ENCODE measurements at places on chromosomes 6 and 20.

- no peak for DNase-seq
These were observed 810.6 kb downstream of the EPHA7 start for GRCh38 chr6:92608751-92609150.

DNA sequence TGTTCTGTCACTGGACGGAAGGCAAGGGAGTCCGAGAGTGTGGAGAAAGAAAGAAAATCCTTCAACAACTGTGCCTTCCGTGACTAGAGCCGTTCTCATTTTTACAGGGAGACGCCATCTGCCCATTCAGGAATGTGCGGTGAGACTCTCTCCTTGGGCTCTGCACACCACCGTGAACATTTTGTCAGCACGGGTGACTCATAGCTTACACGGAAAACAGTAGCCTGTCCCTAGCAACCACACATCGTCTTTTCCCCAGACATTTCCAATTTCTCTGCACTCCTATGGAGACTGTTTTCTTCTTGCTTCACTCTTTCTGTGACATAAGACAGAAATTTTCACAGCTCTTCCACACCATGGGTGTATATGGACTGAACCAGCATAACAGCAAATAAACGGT is 55.1 kb downstream of the TBXT start:
- DNase-seq = no peak

- no peak for DNase-seq
These were observed 468.1 kb upstream of the MARCKS start for GRCh38 chr6:113388996-113389395.

GRCh38 chr6:71855406-71855805 is 30.9 kb upstream of the RIMS1 start:
- no peak for DNase-seq

DNA sequence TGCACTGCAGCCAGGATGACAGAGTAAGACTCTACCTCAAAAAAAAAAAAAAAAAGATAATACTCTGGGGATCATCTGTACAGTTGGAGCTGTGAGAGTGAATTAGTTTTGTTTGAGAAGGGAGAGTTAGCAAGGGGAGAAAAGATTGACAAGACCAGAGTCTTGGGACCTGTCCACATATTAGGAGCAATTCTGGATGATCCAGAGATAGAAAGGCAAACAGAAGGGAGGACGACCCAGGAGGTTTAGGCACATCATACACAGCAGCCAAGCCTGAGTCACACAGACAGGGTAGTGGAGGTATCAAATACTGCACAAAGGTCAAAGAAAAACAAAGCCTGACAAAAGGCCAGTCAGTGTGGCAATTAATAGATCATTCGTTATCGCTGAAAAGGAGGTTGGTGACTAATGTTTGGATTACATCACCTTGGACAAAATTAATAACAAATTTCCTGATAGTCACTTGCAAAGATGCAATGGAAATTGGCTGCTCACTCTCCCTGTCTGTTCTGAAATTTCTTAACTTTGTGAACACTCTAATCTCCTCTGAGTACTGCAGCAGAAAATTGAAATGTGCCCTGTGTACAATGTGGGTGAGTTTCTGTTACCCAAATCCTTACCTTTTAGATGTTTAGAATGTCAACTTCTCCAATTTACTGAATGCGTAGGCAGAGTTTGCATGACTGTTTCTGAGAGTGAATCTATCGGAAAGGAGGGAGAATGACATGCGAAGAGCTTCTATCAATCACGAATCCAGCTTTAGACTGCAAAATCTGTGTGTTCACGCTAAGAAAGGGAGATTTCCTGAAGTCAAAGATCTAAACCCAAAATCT is 105.4 kb downstream of the TSHZ2 start:
- DNase-seq = no peak

DNA sequence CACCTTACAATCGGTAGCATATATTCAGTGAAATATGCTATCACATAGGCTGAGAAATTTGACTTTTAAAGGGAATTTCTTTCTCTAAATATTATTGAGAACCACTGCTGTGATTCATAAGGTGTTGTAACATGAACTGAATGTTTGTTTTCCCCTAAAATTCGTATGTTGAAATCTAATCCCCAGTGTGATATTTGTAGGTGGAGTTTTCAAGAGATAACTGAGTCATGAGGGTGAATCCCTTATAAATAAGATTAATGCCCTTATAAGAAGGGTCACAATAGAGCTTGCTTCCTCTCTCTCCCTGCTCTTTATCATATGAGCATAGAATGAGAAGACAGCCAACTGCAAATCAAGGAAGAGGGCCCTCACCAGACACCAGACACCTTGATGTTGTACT is 64.8 kb downstream of the LMBRD1 start:
- DNase-seq = no peak

GRCh38 chr6:3529232-3529631 is 72.4 kb upstream of the SLC22A23 start:
- DNase-seq = no peak

GRCh38 chr6:170445487-170445886 is 107.6 kb downstream of the PSMB1 start:
- no peak for DNase-seq

GRCh38 chr6:127058027-127058426 is 60.4 kb upstream of the RSPO3 start:
- no peak for DNase-seq

DNA sequence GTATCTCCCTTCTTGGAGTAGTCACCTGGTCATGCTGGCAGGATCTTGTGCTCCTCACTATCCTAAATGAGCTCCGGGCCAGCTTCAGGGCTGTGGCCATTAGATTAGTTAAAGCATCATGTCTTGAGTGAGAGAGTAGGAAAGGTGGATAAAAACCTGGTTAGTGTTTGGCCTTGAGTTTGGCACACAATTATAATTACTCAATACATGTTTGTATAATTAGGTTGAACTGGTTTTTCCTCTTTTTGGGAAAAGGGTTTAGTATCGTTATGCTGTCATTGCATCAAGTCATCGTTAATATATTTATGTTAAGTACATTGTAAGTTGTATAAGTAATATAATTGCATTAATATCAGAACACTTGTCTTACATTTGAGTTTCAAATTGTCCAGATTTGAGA is 126.3 kb downstream of the CDKAL1 start:
- no peak for DNase-seq

DNA sequence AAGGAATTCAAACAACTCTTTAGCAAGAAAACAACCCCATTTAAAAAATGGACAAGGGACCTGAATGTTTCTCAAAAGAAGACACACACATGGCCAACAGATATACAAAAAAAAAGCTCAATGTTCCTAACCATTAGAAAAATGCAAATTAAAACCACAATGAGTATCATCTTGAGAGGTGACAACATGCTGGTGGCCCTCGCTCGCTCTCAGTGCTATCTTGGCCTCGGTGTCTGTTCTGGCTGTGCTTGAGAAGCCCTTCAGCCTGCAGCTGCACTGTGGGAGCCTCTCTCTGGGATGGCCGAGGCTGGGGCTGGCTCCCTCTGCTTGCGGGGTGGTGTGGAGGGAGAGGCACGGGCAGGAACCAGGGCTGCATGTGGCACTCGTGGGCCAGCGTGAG is 13.4 kb downstream of the SPINT4 start:
- no peak for DNase-seq

GRCh38 chr20:3751675-3752385 is 15.7 kb downstream of the ADISSP start:
- DNase-seq = no peak

DNA sequence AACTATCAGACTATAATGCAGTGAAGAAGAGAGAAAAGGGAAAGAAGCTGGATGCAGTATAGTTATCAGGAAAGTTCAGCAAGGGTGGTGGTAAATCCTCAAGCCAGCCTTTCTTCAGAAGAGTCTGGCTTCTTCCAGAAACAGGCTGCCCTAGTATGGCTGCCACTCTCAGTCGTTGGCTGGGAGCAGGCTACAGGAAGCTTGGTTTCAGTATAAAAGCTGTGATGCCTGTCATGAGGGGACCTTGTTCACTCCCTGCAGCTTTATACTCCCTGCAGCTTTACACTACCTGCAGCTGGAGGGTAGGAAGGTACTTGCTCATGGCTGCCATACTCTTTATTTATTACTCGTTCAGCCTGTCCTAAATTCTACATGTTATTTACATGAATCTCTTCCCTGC is 63.3 kb upstream of the ARHGAP18 start:
- DNase-seq = no peak

- DNase-seq = no peak
These were observed 60.5 kb upstream of the SRSF6 start for GRCh38 chr20:43397147-43397546.

DNA sequence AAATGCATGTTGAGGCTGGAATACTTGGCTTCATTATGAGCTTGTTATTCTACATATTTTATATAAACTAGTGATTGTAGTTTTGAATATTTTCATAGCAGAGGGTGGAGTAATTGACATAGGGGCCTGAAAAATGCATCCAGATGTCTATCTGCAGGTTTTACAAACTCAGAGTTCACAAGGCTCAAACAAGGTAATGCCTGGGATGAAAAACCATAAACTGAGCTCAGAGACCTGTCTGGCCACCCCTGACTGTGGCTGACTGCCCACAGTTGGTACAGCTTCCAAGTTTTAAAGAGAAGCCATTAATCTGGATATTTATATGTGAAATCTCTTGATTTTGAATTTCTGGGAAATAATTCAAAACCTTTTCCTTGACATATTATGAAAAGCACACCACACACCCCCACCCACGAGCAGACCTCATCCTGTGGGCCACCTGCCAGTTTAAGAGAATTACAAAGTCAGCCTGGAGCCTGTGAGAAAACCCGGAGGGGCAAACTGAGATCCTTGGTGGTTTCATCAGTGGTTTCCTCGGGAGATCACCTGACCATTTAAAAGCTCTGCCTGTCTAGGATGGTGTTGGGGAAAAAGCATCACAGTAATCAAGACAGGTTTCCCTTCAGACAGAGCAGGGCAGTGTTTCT is 230.1 kb downstream of the SAMD5 start:
- no peak for DNase-seq

GRCh38 chr6:31076611-31077010 is 35.8 kb downstream of the C6orf15 start:
- DNase-seq = no peak

GRCh38 chr6:53313784-53314400 is 34.9 kb downstream of the ELOVL5 start:
- DNase-seq = no peak

- no peak for DNase-seq
These were observed 613.1 kb downstream of the PKHD1 start for GRCh38 chr6:51474022-51474975.

DNA sequence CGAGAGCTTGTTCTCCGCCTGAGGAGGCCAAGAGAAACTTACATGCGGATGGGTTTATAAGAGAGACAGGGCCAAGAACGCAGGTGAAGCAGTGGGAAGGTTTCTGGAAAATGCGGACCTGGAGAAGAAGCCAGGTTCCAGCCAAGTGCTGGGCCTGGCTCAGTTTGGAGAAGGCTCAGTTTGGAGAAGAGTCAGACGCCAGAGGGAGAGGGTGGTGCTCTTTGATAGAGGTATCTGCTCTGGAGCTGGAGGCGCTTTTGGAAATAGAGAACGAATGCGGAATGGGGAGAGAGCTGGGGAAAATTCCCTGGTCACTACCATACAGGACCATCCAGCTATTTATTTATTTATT is 753 bp downstream of the RSPH9 start:
- no peak for DNase-seq

- DNase-seq = no peak
These were observed 102.9 kb downstream of the EDN1 start for GRCh38 chr6:12393100-12393499.

- DNase-seq = no peak
These were observed 150.3 kb downstream of the TMEM242 start for GRCh38 chr6:157172830-157173536.

- no peak for DNase-seq
These were observed 3.2 kb downstream of the PTK6 start for GRCh38 chr20:63533871-63534393.

GRCh38 chr6:143064271-143064670 is 3.6 kb downstream of the AIG1 start:
- no peak for DNase-seq

DNA sequence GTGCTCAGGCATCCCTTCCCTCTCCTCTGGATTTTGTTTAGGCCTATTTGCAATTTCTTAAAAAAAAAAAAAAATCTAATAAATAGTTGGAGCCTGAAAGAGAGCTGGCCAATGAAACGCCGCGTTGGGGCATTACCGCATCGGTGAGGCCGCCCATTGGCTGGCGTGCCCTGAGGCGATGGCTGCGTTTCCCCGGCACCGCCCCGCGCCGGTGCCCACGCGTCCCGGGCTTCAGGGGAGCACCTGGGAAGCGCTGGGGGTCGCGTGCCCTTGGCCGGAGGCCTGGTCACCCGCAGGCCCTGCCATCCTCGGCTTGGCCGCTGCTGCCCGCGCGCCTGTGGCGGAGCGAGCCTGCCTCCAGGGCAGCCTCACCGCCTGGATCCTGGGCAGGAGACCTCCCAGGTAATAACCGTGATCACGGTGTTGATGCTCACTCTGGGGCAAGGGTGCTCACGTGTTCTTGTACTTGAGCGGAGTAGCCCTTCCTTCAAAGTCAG is 155.4 kb downstream of the NRN1 start:
- no peak for DNase-seq

DNA sequence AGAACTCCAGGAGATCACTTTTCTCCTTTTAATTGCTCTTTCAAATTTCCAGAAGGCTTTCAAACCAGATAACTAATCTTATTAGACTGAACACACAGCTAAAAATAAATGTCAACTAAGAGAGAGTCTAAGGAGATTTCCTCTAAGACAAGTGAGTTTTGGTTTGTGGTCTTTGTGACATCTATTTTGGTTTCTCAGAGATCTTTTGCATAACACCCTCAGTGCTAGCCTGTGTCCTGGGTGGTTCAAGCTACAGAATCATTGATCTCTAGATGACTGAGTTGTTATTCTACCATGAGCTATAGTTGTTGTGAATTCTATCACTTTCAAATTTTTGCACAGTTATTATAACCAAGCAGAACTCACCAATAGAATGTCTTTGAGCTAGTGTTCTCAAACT is 49.1 kb upstream of the PLCB4 start:
- no peak for DNase-seq
